ENCODE measurements at places on chromosomes 7 and 10.

DNA sequence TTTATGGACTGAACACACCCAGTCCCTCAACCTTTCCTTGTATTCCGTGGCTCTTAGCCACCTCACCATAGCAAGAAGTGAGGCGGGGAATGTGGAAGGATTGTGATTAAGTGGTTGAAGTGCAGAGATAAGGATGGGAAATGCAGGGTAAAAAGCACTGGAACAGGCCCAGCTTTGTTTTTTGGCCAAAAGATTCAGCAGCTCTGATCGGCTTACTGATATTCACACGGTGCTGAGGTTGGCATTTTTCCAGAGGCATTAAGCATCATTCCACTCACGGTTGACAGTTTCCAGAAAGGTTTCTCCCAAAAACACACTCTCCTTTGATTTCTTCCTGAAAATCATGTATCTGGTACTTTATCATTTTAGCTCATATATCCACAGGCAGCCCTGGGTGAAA is 544.2 kb downstream of the CNTNAP2 start:
- DNase-seq, result no peak

- no peak for DNase-seq
These were observed 10.3 kb downstream of the TBL2 start for GRCh38 chr7:73567846-73568685.

DNA sequence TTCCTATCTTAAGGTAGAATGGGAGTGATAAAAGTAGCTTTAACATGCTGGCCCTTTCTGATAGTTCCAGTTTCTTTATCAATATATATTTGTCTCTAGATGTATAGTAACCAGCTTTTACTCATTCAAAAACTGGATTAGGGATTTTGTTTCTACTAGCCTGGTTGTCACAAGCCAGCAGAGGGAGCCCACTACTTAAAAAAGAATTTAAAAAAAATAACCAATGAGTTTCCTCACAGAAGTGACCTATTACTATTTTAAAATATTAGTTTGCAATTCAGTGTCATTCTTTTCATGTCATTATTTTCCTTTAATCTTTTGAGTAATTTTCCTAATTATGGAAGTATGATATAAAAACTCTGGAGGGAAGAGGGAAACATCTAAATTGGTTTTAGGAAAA is 142.1 kb downstream of the PHTF2 start:
- DNase-seq, result no peak

GRCh38 chr7:17183630-17184328 is 114.7 kb upstream of the AHR start:
- DNase-seq, result no peak

DNA sequence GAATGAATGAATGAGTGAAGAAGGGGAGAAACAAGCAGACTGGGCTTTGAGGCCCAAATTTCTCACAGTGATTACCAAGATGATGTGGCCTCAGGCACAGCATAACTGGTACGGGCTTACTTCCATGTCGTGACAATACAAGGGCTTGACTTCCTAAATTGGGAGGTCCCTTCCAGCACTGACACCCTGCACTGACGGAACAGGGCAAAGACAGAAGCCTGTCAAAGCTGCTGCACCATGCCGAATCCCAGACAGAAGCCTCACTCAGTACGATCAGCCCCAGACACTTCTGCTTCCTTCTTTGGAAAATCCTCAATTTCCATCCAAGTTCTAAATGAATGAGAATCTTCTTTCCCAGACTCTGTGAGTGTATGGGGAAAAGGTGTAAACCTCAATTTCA is 51.9 kb downstream of the GNA12 start:
- DNase-seq, result no peak

DNA sequence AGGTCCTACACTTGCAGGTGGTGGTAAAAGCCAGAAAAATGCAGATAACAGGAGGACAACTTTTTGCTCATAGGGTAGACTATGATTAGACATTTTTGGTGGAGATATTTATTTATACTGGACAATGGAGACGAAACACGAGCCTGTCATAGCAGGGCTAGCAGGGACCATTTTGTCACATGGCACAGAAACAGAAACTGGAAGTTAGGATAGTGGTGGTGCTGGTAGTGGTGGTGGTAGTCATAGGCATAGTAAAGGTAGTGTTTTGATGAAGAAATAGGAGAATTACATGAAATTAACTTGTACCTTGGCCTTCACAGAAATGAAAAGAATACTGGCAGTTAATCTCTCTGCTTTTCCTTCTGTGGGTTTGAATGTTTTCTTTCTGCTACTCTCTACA is 8.8 kb upstream of the MGAM start:
- no peak for DNase-seq

DNA sequence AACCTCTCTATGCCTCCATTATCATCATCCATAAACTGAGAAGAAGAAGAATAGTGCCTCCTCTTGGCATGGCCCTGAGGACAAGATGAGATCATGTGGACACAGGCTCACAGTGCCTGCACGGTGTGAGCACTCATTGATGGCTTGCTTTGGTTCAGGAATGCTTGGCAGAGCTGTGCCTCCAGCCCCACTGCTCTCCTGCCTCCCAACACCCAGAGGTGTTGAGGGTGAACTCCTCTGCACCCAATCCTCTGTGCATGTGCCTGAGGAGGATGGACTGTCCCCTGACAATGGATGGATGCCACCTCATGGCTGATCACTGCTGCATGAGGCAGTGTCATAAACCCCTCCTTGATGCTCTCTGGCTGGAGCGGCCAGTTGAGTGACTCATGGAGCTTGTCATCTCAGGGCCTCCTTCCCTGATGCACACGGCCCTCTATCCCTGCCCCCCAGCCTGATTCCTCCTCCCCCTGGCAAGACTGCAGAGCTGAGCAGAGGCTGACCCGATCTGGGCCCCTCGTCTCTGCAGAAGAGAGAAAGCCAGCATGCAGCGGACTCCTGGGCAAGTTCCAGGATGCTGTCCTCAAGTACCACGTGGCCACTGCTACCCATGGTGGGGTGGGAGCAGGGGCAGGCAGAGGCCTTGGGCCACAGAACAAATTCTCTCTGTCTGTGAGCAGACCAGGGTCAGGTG is 136.3 kb downstream of the KCNMA1 start:
- DNase-seq, result no peak

- DNase-seq, result no peak
These were observed 278.8 kb upstream of the PPP2R2D start for GRCh38 chr10:131621784-131622624.
